CD4-positive, alpha-beta memory T cell (primary cell): ENCODE measurements at places on chromosomes 5 and 9.

- no peak for DNase-seq
Measured at GRCh38 chr5:37478121-37478894, 99.2 kb downstream of the WDR70 start.

DNA sequence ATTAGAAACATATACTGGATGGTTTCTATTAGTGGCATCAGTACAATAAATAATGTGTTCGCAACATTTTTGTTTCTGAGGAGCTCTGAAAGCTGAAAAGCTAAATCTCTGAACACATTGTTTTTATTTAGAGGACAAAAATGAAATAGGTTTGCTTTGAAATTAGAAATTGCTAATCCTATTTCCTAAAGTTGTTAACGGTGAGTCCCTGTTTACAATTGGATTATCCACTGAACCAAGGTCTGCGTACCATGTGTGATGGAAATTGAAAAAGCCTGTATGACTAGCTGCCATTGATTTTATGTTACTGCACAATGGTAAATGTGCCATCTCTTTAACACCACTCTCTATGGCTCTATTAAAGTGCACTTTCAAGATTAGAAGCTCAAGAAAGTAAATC is 297.7 kb upstream of the NUDT12 start:
- DNase-seq = no peak

DNA sequence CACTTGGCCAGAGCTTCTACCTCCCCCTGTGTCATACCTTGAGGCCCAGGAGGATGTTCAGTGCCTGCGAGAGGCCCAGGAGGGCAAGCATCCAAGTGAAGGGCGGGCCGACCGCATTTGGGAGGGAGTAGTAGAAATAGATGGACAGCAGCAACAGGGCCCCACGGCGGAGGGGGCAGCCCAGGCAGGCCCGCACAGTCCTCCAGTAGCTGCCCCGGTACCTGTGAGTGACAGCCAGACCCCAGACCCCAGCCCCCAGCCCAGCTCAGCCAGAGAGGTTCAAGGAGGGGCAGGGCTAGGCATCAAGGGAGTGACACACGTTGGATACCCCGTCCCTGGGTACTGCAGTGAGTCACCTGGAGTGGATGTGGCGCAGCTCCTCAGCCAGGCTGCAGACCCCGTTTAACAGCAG is 1.4 kb downstream of the STING1 start:
- DNase-seq = no peak

DNA sequence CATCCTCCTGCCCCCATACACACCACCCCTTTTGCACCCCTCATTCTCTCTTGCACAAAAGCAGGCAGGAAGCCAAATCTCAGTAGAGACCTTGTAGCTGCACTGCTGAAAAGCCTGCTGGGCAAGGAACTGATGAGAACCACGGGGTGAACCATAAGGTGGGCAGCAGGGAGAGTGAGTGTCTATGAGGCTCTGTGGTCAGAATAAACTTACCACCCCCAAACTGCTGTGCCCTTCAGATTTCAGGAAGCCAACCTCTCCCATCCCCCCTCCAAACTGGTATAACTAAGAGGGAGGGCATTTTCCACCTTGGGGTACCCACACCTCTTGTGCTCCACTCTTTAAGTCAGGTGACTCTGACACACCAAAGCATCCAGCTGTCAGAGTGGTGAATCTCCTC is 471.4 kb downstream of the SPOCK1 start:
- no peak for DNase-seq

DNA sequence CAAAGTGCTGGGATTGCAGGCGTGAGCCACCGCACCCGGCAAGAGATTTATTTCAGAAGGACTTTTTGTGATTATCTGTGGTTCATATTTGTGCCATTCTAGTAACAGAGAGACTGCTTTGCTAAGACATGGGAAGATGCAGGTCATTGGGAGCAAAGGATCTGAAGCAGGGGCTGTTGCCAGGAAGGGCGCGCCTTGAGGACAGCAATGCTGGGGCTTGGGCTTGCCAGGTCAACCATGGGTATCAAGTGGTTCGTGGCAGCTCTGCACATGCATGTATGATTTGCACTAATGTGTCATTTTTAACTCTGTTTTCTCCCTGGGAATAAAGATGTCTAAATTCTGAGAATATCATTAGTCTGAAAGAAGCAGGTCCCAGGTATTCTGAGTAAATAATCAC is 17.0 kb downstream of the ADAMTS2 start:
- DNase-seq = no peak

- DNase-seq = no peak
Measured at GRCh38 chr9:136239135-136239982, 6.3 kb downstream of the QSOX2 start.

GRCh38 chr5:7392693-7393024 is 3.3 kb upstream of the ADCY2 start:
- no peak for DNase-seq
